NCI-H345 (cell line): ENCODE measurements at places on chromosomes 16 and 17.

DNA sequence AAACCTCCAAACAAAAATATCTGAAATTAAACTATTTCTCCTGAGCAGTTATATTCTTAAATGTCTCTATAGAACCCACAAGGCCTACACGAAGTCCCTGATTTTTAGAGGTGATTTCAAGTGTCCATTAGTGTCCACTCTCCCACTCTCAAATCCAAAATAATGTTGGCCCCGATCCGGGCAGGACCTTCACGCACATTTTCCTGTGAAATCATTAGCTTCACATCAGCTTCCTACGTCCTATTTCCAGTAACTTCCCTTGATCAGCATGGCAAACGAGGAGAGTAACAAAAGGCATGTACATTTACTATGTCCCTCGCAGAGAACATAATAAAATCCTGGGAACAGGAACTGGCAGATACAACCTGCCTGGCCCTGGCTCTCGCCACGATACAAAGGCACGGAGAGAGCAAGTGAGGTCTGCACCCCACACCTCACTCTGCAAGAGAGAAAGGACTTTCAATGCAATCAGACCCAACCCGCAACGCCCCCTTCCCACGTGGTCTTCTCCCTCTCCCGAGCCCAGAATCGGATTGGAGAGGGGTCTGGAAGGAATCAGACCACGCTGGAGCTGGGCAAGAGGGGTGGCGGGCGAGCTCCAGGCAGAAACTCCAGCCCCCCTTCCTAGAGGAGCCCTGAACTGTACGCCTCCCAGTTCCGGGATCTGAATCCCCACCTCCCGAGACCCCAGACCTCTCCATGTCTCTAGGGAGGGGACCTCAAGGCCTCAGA lies 17.5 kb upstream of the C17orf78 start:
- DNase-seq, result peak; percentile 65

GRCh38 chr17:69810326-69810965 lies 264.6 kb upstream of the KCNJ16 start:
- DNase-seq, result peak; percentile 19

GRCh38 chr16:70576431-70577255 lies 53.0 kb downstream of the SF3B3 start:
- no peak for DNase-seq

DNA sequence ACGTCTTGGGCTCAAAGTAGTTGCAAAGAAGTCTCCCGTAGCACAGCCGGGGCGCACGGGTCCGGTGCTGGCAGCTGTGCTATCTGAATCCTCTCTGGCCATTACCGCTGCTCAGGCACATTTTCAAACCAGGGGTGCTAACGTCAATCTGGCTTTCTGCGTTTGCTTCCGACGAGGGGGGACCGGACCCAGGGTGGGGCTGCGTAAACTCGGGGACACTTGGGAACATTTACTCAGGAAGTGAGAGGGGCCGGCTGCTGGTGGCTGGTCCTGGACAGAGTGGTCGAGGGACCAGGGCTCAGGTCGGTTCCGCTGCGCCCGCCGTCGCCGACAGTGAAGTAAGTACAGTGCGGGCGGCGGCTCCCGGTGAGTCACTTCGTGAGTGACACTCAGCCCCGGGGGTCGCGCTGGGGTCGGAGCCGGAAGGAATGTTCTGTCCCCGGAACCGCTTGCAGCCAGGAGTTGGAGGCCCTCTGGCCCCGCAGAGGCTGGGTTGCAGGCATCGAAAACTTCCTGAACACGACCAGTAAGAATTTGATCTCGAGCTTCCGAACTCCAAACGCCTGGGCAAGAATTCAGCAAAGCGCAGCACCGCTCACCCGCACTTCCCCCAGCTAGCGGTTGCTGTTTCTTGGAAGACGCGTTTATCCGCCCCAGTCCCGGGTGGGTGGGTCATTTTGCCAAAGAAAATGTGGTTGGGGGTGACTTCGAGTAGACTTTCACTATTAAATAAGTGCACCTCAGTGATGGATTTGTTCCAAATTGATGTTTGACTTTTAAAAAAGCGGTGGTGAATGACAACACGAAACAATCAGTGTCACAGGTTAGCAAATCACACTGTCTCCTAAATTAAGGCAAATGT lies 1.4 kb upstream of the HS3ST3B1 start:
- DNase-seq, result no peak

DNA sequence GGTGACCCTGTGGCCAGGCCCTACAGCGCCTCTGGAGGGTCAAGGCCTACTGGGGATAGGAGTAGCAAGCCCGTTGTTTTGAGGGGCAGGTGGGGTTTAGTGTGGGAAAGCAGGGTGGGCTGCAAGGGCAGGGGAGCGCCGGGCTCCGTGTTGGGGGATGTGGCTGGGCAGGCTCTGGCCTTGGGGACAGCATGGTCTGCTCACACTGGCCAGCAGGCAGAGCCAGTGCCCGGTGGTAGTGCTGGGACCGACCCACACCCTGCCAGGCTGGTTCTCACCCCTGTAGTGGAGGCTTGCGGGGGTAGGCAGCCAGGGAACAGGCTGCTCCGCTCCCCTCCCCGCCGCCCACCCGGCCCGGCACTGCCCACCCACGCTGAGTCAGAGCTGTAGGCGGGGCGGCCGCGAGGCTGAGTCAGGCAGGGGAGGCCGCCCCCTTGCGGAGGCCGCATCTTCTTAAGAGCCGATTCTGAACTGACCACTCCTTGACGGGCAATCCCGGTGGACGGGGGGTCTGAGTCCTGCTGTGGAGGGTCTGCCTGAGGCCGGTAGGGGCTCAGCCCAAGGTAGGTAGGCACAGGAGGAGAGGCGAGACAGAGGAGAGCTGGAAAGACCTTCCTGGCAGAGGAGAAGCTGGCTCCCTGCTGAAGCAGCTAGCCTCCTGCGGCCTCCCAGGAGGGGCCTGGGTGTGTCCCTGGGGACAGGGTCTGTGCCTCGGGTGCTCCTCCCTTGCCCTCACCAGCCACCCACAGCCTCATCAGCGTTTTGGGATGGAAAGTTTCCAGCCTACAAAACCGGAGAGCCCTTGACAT lies 62.4 kb downstream of the BAIAP2 start:
- no peak for DNase-seq

DNA sequence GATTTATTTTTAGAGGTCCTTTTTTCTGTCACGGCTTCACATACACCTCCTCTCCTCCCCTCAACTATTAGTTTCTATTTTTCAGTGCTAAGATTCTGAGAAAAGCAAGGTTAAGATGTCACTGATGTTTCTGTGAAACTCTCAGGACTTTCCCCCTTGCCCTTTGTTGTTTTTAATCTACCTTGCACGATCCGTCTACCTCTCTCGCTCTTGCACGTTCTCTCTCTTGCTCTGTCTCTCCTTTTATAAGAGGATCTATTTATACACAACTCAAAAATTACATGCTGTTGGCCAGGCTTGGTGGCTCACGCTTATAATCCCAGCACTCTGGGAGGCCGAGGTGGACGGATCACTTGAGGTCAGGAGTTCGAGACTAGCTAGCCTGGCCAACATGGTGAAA lies 43.6 kb downstream of the RPA1 start:
- DNase-seq, result no peak

DNA sequence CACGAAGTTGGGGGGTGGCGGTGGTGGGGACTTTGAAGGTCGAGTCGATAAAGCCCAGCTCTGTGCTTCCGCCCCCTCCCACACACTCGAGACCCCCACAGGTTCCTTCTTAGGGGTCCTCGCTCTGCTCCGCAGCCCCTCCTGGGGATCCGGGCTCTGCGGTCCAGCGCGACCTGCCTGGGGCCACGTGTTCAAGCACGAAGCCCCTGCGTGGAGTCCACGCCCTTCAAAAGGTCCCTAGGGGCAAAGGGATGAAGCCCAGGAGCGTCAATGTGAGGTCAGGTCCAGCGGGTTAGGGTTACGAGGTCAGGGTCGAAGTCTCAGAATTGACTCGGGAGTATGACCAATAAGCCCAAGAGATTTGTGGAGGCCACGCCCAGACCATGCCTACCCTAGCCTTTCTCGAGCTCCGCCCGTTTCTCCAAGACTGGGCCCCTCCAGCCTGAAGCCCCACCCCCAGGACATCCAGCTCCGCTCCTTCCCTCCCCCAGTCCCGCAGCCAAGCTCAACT lies 786 bp upstream of the CACNA1G start:
- DNase-seq, result peak; percentile 34

DNA sequence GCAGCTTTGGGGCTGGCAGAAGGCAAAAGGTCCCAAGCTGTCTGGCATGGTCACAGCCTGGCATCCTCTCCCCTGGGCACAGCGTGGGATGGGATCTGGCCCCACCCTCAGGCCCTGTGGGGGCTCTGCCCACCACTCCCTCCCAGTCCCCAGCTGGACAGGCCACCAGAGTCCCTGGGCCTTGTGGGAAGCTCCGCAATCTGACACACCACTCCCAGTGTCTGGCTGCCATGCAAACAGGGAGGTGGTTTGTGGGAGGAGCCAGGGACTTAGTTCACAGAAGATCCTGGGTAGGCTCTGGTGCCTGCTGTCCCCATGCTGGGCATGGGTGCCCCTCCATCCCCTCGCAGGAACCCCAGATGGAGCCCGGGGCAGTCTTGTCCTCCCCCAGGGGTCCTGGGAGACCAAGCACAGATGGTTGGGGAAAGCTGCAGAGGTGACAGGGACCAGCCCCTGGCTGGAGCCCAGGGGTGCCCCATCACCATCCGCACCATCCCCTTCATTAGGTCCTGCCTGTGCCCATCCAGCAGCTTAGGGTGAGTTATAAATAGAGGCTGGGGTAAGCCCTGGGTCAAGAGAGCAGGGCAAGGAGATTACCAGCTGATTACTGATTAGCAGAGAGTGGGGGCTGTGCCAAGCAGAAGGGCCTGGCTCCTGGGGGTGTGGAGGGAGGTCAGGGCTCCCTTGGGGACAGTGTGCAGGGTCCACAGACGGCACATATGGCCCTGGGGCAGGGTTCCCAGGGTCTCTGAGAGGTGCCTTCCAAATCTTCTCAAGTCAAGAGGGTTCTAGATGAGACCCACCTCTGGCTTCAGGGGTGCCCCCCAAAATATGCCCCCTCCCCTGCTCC lies 6.2 kb downstream of the FSCN2 start:
- DNase-seq, result no peak

DNA sequence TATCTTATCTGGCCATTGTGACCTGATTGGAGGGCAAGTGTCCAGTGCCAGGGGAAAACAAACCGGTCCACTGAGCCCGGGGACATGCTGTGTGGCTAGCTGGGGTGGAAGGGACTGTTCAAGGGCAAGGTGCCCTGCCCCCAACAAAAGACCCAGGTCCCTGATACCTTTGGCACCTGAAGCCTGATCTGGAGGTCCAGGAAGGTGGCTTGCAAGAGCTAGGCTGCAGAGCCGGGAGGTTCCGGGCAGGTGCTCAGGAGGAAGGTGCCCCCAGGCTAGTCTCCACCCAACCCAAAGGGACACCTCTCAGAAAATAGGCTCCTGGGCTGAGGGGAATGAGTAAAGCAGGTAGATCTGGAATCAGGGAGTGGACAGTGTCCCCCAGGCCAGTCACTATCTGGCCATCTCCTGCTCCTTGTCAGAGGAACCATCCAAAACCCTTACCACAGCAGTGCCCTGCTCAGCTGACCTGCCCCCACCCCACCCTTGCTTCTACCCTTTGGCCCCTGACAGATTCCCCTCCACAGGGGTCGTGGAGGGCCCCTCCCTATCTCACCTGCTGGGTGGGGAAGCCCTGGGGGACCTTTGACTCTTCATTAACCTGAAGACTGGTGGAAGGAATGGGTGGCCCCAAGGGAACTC lies 6.2 kb downstream of the NAT9 start:
- DNase-seq, result no peak

DNA sequence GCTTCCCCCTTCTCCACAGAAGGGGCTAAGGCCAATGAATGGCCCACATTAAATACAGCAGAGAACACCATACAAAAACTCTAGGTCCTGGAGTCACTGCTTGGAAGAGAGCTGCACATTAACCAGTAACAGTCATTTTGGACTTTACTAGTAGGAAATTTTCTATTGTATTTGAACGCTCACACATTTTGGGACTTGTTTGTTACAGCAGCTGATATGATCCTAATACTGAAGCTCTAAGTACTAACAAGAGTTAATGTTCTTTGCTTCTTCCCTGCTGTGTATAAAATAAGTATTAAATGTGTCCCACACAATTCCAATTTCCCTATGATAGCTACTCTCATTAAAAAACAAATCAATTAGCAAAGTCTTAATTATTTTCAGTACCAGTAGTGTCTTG lies 148.3 kb upstream of the IRX3 start:
- no peak for DNase-seq

GRCh38 chr16:27561216-27561615 lies 11.3 kb downstream of the KATNIP start:
- DNase-seq, result no peak

- DNase-seq, result no peak
Observed at GRCh38 chr17:50100921-50101345, 5.8 kb downstream of the PDK2 start.

DNA sequence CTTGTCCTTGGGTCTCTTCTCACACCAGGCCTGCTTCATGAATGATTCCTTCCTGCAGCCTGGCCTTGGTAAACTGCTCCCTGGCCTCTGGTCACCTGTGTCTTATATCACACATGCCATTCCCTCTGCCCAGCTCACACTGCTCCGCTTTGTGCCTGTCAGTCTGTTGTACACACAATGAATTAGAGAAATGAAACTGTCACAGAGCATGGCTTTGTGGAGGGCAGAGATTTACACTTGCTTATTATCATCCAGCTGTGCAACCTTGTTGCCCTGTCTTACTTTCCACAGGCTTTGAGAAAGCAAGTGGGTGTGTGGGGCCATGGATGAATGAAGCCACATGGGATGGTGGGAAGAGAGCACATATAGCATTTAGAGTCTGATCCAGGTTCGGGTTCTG lies 22.4 kb downstream of the ALDH3A2 start:
- no peak for DNase-seq

DNA sequence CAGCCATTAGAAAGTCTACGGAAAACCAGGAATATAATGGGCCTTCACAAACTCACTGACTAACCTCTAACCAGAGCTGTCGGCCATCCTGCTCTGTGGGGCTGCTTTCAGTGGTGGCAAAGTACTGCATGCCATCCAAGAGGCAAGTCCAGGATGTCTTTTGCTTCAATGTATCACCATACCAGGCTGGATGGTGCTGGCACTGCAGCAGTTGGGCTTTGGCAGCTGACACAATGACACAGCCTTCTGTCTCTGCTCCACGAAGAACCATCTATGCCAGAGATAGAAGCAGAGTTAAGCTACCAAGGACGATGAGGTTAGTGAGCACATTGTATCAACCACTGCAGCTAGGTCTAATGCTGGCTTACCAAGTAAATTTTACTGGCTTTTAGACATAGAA lies 9.7 kb upstream of the RSKR start:
- no peak for DNase-seq

GRCh38 chr16:787978-788398 lies at the start of gene RPUSD1:
TSS of gene RPUSD1 (minus strand) at chr16:788381. CDS start at chr16:787737, 644 bp downstream.
- DNase-seq, result no peak
